ENCODE measurements at places on chromosomes 4 and X.

- DNase-seq: no peak
These were observed 3.8 kb upstream of the CENPC start for GRCh38 chr4:67549123-67549522.

- no peak for DNase-seq
These were observed 49.9 kb upstream of the CPEB2 start for GRCh38 chr4:14952352-14952751.

DNA sequence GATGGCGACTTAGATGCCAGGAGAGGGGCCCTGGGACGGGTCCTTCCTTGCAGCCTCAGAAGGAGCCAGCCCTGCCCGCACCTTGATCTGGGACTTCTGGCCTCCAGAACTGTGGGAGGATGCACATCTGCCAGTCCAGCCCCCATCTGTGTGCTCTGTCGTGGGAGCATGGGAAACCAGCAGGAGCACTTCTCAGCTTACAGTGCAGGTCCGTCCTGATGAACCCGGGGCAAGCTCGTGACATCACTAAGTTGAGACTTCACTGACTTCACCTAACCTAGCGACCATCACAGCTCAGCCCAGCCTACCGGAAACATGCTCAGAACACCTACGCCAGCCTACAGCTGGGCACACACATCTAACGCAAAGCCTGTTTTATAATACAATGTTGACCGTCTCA, 38.1 kb downstream of the ABLIM2 start:
- DNase-seq: no peak

DNA sequence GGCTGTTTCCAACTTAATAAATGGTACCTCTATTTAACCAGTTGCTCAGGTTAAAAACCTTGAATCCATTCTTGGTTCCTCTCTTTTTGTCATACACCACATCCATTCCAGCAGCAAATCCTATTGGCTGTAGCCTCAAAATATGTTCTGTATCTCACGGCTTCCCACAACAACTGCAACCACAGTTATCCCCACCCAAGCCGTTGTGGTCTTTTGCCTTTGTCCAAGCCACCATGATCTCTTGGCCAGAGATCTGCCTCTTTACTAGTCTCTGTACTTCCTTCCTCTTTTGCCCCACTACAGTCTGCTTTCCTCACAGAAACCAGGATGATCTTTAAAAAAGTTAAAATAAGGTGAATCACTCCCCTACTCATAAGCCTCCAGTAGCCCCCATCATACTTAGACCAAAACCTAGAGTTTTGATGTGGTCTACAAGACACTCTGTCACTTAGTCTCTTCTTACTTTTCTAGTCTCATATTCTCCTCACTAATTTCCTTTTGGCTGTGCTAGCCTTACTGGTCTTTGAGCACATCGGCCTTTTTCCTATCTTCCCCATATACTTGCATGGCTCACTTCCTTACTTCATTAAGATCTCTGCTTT, 10.3 kb downstream of the MAOA start:
- no peak for DNase-seq

GRCh38 chrX:2781226-2781571, 29.4 kb downstream of the XG start:
- no peak for DNase-seq

DNA sequence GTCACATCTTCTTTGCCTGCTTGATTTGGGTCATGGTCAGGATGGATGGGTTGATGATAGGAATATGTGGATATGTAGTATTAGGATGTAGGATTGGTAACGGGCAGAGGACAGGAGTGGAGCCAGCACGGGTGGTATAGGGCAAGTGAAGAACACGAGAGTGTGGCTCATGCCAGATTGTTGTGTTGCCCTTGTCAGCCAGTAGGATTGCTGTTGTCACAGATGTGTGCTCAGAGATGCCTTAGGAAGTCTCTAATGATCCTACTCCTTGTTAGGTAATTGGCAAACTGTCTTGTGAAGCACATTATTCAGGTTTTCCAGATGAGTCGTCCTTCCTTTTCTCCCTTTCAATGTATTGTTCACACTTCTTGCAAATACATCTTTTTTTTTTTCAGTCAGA, 5.5 kb downstream of the ATP10D start:
- no peak for DNase-seq

DNA sequence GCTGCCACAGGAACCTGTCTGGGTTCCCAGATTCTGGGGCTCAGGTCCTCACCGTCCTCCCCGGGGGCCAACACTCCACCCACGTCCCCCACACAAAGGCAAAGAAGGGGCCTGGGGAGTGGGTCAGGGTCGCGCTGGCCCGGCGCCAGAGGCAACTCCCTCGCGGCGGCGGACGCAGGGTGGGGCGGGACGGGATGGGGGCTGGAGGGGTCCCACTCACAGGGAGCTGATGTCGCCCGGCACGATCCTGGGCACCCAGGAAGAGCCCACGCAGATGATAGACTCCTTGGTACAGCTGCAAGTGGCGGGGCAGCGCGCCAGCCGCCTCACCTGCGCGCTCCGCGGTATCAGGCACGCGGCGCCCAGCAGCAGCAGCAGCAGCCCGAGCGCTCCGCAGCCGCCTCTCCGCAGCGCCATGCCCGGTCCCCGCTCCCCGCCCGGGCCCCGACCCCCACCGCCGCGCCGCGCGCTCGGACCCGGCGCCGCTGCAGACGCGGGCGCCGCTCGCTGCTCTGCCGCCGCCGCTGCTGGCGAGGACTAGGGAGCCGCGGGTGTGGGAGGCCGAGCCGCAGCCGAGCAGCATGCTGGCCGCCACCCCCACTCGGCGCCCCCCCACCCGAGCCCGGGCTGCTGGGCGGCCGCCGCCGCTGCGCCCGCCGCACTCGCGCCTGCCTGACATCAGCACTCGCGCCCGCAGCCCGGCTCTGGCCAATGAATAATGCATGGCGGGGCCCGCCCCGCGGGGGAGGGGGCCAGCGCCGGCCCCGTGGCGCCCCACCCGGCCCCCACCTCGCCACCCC, at the start of gene LGI2:
TSS of gene LGI2 (minus strand) at position 670 of the 800 bp plus-strand sequence. CDS start at position 417, 253 bp downstream.
- no peak for DNase-seq

- no peak for DNase-seq
These were observed 28.3 kb upstream of the TMPRSS11D start for GRCh38 chr4:67912080-67912479.

DNA sequence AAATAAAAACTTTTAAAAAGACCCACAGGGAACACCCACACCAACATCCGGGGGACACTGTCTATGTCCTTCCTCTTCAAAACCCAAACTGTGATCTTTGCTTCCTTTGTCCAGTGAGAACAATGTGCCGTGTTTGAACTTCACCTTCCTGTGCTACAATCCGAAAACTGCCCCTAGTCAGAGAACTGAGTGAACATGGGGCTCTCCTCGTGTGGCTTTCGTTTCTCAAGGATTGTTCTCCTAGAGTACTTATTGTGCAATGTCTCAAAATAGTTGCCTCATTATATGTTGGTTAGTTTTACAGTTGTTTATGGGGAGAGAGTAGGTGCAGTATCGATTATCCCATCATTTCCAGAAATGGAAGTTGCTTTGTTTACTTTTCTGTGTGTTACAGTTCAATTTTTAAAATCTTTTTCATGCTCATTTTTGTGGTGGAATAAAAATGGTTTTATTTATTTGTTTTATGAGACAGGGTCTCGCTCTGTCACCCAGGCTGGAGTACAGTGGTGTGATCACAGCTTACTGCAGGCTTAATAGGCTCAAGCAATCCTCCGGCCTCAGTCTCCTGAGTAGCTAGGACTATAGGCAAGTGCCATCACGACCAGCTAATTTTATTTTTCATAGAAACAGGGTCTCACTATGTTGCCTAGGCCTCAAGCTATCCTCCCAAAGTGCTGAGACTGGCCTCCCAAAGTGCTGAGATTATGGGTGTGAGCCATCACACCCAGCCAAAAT, 29.9 kb downstream of the RBMX start:
- DNase-seq: no peak

DNA sequence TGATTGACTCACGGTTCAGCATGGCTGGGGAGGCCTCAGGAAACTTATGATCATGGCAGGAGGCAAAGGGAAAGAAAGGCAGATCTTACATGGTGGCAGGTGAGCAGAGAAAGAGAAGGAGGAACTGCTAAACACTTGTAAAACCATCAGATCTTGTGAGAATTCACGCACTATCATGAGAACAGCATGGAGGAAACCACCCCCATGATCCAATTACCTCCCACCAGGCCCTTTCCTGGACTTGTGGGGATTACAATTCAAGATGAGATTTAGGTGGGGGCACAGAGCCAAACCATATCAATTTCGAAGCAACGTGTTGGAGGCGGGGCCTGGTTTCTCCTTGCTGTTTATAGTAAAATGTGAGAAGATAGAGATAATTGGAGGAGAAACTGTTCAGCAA, 167.4 kb downstream of the GABRB1 start:
- no peak for DNase-seq

DNA sequence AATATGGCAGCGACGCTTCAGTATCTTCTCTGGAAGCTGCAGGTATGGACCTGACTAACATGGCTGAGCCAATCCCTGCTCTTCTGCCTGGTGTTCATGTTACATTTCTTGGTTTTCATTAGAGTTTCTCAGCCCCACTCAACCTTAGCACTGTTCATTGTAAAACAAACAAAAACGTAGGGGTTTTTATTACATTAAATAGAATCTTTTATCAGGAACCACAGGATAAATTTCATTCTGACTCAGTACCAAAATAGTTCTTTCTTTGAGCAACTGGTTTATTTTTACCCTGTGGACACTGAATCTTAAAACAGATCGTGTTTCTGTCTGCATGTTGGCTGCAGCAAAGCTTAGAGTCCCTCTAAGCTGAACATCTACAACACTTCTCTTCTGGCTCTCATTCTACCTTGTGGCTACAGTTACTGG, 27.1 kb downstream of the FHIP1A start:
- DNase-seq: no peak

DNA sequence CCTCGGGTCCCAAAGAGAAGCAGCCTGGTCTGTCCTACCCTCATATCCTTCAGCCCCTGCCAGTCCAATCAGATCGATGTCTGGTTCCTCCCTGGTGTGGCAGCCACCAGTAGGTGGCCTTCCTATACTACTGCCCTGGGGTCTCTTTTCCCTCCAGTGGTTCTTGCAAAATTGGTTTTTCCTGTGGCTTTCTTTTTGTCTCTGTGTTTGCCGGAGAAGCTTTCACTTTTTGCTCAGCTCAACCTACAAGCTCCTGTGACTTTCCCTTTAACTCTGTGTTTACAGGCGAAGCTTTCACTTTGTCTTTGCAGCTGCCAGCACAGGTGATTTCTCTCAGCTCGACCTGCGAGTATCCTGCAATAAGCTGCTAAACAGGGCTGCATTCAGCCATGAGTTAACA, 46.8 kb downstream of the UGT2A3 start:
- DNase-seq: no peak

DNA sequence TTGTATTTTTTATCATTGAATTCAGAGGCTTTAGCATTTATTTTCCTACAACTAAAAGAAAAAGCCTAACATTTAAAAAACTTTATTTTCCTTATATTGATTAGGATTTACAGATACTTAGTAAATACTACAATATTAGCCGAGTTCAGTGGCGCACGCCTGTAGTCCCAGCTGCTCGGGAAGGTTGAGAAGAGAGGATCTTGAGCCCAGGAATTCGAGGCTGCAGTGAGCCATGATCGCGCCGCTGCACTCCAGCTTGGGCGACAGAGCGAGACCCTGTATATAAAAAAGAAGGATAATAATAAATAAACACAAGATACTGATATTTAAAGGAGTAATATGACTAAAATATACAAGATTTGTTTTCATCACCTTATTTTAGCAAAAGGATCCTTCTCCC, 681 bp upstream of the UPF3B start:
- DNase-seq: no peak

DNA sequence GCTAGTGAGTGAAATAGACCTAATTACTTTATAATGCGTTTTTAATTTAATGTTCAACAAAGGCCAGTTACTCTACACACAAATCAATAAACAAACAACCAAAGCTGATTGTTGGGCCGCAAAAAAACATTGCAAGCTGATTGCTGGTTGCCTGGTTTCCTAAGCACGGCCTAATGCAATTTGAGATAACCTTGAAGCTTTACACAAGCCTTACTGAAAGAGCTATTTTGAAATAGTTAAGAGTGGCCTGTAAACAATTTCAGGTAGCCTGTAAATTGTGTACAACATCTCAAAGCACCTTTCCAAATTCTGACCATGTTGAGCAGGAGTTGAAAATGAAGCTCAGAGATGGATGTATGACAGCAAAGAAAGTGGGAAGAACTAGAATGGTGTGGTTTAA, 17.5 kb upstream of the CXorf66 start:
- no peak for DNase-seq

DNA sequence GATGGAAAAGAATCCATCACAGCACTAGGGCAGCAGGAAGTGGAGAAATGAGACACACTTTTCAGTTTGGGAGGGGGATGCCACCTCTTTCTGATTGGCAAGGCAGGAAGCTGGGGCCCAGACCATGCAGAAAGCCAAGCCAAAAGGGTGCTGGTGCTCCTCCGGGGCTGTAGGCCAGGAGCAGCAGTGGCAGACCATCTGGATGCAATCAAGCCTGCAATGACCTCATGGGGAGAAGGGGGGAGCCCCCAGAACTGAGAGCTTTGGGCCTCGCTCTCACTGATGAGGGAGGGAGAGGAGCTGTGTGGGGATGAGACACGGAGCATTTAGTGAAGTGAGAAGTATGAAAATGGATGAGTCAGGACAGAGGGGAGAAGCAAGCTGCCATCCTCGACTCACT, 141.3 kb upstream of the NALF2 start:
- no peak for DNase-seq
